ENCODE measurements at places on chromosomes 7 and 10. TPM values are rescaled to one million over a fixed set of nuclear protein-coding genes. Genes with fewer than 3 reads are reported as not detected.

GRCh38 chr7:67990003-67990402 lies 993.4 kb downstream of the TYW1 start:
- DNase-seq: no peak

- no peak for DNase-seq
Observed at GRCh38 chr10:12427276-12427675, 77.9 kb downstream of the CAMK1D start.

GRCh38 chr10:119616882-119617570 lies 20.3 kb upstream of the TIAL1 start:
- no peak for DNase-seq

- DNase-seq: no peak
Observed at GRCh38 chr10:121983852-121984251, 5.1 kb upstream of the TACC2 start.

DNA sequence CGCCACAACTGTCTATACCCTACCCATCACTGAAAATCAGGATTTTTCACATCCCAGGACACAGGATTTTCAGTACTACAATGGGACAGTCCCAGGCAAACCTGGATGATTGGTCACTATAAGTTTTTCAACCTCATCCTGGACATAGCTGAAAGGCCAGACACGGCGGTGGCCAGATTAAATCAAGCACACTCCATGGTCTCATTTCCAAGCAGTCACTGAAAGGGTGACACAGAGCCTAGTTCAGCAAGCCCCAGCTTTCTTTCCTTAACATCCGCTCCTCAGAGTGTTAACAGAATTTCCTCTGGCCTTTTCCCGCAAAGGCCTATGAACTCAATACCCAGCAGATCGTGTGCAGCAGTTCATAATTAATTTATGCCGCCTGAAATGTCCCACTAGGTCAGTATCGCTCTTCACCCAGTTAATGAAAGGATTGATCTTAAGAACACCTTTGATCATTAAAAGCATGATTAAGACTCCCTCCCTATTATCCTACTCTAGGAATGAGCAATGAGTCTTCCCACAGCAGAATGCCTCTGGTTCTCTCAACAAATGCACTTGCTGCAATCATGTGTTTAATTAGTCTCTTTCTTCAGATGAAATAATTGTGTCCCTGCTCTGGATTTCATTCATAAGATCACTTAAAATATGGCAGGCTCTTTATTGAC lies 104.0 kb upstream of the NANOS1 start:
- DNase-seq: no peak

DNA sequence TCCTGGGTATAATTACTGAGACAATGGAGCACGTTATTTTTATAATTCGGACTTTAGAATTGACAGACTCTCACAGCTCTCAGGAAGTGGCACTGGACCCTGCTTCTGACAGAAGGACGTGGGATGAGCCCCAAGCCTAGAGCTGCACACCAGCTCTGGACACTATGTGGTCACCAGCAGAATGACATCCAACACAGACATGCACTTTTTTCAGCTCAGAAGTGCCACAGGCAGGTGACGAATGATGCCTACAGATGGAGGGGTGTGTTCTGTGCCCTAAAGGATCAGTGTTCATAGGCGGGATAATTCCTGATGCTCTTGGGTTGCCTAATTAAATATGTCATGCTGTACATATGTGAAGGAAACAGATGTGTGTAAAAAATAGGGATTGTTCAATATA lies 87.9 kb downstream of the VIPR2 start:
- peak; percentile 23 for DNase-seq

DNA sequence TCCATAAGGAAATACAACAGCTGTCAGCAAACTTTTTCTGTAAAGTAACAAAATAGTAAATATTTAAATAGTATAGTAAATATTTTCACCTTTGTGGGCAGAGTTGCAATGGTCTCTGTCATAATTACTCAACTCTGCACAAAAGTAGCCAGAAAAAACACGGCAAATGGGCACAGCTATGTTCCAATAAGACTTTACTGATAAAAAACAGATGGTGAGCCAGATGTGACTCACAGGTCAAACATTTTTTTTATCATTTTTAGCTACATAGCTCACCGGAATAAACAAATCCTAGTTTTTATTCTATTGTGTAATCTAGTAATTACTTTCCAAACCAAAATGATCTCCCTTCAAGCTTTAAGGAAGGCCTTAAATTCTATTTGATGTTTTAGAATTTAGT lies 55.3 kb downstream of the NCAPG2 start:
- DNase-seq: no peak

DNA sequence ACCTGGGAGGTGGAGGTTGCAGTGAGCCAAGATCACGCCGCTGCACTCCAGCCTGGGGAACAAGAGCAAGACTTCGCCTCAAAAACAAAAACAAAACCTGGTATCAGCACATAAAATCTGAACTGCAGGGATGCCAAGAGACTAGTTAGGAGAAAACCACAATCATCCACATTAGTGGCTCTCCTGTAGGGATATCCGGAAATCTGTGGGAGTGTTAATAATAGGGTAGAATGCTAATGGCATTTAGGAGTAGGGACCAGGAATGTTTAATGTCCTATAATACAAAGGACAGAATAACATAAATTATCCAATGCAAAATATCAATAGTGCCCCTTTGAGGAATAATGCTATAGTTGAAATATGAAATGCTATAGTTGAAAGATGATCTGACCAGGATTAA lies 24.3 kb downstream of the KIF5B start:
- DNase-seq: no peak

GRCh38 chr10:18216482-18216881 lies 76.3 kb downstream of the CACNB2 start:
- no peak for DNase-seq

DNA sequence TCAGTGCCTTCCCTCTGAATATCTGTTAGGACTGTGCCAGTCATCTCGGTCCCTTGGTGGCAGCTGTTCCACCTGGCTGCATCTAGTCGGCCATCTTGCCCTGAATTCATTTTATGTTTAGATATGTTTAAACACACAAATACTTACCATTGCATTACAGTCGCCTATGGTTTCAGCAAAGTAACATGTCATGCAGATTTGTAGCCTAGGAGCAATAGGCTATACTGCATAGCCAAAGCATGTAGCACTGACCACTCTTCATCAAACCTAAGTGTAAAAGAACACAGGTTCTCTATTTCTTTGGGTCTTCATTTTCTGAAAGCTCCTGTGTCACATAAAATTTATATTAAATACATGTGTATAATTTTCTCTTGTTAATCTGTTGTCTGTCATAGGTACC lies 118.9 kb upstream of the THSD7A start:
- no peak for DNase-seq

DNA sequence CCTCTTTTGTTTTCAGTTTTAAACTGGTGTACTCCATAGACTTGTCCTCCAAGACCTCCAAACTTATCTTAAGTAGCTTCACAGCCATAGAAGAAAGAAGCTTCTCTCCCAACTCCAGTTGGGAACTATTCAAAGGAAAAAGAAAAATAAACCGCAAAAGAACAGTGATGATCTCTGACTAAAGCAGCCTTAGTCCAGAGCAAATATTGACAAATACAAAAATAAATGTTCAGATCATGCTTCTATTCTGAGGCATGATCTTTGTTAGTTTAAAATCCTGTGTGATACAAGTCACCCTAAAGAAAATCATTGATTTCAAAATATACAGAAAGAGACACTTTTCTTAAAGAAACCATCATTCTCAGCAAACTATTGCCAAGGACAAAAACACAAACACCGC lies 373.0 kb upstream of the SMIM30 start:
- no peak for DNase-seq

DNA sequence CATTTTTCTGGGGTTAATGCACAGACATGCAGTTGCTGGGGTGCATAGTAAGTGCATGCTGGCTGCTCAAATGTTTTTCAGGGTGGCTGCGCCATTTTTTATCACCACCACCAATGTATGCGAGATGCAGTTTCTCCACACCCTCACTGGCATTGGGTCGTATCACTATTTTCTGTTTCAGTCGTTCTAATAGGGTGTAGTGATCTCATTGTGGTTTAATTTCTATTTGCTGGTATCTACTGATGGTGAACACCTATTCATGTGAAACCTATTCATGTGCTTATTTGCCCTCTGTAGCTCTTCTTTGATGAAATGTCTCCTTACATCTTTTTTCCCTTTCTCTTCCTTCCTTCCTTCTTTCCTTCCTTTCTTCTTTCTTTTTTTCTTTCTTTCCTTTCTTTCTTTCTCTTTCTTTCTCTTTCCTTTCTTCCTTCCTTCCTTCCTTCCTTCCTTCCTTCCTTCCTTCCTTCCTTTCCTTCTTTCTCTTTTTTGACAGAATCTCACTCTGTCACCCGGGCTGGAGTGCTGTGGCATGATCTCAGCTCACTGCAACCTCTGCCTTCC lies 84.3 kb downstream of the ELFN1 start:
- no peak for DNase-seq

- no peak for DNase-seq
Observed at GRCh38 chr7:53101026-53101425, 65.6 kb downstream of the POM121L12 start.

DNA sequence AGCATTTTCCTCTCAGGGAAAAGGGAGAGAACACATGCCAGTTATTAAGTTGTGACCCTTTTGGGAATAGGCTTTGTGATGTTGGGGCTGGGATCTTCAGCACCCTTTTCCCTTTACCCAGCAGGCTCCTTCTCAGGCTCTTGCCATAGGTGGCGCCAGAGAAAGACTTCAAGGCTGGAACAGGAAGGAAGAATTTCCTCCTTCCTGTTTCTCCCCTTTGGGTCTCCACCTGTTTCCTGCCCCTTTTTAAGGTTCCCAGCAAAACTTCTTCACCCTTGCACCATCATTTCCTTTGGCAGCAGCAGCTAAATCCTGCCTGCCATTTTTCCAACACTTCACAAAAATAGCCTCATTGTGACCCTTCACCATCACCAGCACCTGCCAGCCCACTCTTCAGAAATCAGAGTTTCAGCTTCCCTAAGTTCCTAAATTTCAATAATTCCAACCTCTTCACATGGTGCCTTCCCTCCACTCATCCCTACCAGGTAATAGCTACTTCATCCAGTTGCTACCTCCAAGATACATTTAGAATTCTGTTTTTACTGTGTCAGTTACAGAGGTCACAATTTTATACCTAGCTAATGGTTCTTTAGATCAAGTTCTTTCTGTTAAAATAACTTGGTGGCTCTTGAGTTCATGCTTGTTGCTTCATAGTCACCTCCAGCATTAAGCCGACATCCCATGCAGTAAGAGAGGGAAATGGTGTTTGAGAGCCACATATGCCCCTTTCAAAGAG lies 22.4 kb upstream of the FOXK1 start:
- DNase-seq: no peak

GRCh38 chr7:116195451-116195850 lies 14.9 kb upstream of the TES start:
- DNase-seq: no peak

DNA sequence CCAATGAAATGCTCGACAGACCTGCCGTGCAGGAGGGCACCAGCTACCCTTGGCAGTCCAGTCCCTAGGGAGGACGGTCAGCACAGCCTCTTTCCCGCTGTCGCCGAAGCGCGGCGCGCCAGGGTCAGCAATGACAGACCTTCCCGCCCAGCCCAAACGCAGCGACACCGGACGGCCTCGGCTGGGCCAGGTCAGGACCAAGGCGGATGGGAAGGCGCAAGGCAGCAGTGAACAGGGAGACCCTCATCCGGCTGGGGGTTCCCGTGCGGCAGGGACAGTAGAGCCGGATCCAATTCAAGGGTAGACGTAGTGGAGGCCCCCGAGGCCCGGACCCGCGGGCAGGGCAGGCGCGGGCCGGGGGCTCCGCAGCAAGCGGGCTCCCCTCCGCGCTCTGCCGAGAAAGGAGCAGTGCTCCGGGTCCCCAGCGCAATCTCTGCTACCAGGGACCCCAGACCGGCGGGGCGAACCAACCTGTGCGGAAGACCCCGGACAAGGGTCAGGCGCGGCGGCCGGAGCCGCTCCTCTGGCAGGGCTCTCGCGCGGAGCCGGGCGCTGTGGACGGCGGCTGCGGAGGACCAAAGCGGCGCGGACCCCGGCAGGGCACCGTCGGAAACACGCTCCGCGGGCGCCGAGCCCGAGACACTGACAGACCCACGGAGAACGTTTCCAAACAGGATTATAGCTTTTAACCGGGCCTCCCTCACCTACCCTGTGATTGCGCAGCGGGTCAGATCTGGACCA lies at the start of gene SEC31B:
Gene SEC31B, minus strand, starts transcription at position 551 of the 741 bp plus-strand sequence. CDS start 2,909 bp downstream, outside the sequence.
- no peak for DNase-seq

- DNase-seq: no peak
Observed at GRCh38 chr10:97858001-97858439, 8.4 kb downstream of the GOLGA7B start.

GRCh38 chr10:64286533-64286932 lies 765.3 kb downstream of the REEP3 start:
- no peak for DNase-seq

GRCh38 chr10:51020200-51020599 lies 54.1 kb upstream of the PRKG1 start:
- DNase-seq: no peak

- no peak for DNase-seq
Observed at GRCh38 chr10:127041552-127041951, 136.3 kb downstream of the DOCK1 start.

- peak; percentile 39 for DNase-seq
Observed at GRCh38 chr7:101557421-101557820, 71.7 kb downstream of the MYL10 start.

Gene CADPS2
- total RNA-seq: 6.6 TPM

Gene PTPN20
- 3.2 TPM for total RNA-seq

Gene AKR1C2
- 7.2 TPM for total RNA-seq

Gene TSPAN12
- 1.8 TPM for total RNA-seq

Gene CREB3L2
- 10.9 TPM for total RNA-seq

Gene NPSR1
- not detected for total RNA-seq

Gene PROSER2
- 8.5 TPM for total RNA-seq

Gene STAG3
- 1.9 TPM for total RNA-seq

Gene PKD1L1
- total RNA-seq: not detected

Measured in suprapubic skin (tissue), 4 donors.